ENCODE measurements at places on chromosomes 2 and 18.

GRCh38 chr2:196985511-196986183, 59.1 kb upstream of the PGAP1 start:
- DNase-seq = no peak

- DNase-seq = no peak
Observed at GRCh38 chr2:113223813-113224212, 50.0 kb downstream of the PSD4 start.

DNA sequence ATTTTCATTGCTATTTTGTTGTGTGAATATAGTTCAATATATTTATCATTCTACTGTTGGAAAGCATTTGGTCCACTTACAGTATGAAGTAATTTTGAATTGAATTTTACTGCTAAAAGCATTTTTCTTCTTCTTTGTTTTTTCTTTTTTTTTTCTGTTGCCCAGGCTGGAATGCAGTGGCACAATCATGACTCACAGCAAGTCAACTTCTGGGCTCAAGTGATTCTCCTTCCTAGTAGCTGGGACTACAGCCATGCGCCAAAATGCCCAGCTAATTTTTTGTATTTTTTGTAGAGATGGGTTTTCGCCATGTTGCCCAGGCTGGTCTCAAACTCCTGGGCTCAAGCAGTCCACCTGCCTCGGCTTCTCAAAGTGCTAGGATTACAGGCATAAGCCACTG, 2.4 kb upstream of the ETAA1 start:
- DNase-seq = no peak

DNA sequence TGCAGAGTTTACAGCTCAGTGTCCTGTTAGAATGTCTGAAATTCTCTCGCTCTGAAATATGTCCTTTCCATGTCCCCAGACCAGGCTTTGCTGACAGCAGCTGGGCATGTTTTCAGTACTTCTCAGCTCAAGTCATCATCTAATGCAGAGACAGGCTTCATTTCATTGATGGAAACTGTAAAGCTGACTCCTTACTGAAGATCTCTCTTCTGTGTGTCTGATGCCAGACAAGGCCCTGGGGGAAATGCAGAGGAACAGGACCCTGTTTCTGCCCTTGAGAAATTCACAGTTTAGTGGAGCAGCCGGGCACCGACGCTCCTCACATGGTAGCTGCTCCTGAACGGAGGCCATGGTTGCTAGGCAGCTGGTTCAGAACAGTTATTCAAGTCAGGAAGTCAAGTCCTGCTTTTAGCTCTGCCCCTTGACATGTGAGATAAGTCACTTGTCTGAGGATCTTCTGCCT, 24.6 kb upstream of the FZD7 start:
- no peak for DNase-seq

DNA sequence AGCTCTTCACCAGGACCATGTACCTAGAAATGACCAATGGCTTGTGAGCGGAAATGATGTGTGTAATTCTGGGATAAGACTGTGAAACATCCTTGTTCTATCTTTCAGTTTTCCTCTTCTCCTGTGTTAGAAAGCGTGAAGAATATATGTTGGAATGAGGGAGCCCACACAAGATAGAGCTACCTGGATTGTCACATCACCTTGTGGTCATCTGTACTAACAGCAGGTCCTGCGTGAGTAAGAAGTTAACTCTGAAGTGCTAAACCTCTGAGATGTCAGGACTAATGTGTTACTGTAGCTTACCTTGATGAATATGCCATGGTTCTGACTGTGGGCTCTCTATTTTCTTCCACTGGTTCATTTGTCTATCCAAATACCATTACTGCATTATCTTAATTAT, 75.6 kb downstream of the FASTKD2 start:
- no peak for DNase-seq

- no peak for DNase-seq
Observed at GRCh38 chr2:169822036-169822435, 2.7 kb downstream of the METTL5 start.

DNA sequence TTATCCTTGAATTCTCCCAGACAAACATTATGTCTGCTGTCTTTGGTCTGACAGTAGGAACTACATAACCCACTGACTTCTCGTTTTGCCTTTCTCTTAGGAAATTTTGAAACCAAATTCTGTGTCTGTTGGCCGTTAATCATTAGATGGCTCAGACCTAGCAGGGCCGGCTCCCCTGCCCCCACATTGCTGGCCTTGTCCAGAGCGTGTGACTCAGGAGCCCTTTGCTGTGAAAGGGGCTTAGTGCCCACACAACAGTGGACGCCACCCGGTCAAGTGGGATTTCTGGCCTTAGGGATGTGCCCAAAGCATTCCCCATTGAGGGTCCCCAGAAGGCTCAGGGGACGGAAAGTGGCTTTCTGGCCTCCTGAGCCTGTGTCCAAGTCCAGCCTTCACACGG, 137.5 kb downstream of the CTIF start:
- DNase-seq = no peak

DNA sequence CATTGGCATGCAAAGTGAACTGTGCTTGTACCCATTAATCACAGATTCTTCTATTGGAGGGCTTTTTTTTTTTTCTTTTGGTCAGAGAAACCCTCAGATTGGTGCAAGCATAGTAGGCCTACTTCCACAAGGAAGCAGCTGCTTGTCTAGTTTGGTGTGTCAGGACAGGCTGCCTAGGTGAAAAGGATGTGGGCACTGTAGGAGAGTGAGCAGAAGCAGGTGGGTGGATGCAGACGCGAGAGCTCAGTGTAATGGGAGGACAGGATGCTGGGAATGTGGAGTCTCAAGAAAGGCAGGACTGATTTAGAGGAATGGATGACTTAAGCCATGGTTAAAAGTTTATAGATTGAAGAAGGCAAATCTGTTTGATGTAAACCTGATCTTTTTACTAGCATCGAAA, 3.1 kb downstream of the ELP2 start:
- no peak for DNase-seq

- no peak for DNase-seq
Observed at GRCh38 chr2:75277111-75277510, 77.8 kb upstream of the TACR1 start.

- DNase-seq = no peak
Observed at GRCh38 chr2:19425419-19425818, 67.0 kb upstream of the OSR1 start.

DNA sequence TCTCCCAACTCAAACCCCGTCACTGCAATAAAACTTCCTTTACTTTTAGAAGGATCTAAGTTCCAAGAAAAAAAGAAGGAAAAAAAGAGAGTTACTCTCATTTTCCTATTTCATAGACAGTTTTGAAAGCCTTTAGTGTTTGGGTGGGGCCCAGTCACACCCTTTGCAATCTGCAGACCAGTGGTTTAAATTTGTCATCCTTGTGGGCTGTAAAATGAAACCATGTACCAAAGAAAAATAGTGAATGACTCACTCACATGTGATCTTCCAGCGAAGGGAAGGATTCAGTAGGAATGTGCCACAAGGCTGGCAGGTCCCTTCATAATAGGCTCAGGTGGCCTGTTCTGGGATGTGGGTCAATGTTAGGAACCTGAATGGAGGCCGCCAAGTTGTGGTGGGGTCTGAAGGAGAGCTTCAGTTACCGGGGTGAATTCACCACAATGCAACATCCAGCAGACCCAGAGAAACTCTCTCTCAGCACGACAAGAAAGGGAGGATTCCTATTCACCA, 28.3 kb downstream of the ANXA4 start:
- peak; percentile 77 for DNase-seq

DNA sequence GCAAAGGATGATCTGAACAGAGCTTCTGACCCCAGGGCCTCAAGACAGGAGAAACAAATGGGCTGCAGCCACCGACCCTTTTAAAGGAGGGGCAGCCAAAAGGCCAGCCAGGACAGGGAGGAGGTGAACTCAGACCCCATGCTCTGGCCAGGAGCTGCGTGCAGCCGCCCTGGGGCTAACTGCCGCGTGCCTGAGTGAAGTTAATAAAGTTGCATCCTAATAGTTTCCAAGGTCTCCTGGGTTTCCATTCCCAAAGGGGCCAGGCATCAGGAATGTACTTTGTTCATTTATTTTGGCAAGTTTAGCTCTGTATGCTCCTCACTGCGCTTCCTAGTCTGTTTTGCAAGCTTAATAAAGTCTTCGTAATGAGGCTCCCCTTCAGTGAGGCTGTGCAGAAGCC, 60.7 kb downstream of the EN1 start:
- no peak for DNase-seq

DNA sequence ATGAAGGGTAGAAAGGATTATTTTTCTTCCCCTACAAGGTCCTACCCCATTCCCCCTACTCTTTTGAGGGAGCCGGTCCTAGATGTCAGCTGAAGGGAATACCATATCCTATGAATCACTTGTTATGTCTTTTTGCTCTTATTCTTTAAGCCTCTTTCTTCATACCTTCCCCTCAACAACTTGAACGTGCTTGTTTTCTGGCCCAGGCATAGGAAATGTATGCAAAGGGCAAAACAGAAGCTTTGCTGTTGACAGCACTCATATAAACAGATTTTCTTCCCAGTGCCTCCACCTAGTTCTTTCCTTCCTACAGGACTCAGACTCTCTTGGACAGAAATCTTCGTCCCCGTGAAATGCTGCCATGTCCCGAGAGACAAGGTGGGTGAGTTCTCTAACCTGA, 64.6 kb downstream of the TMEM17 start:
- DNase-seq = no peak

- no peak for DNase-seq
Observed at GRCh38 chr18:57802213-57803102, 657 bp downstream of the ATP8B1 start.

DNA sequence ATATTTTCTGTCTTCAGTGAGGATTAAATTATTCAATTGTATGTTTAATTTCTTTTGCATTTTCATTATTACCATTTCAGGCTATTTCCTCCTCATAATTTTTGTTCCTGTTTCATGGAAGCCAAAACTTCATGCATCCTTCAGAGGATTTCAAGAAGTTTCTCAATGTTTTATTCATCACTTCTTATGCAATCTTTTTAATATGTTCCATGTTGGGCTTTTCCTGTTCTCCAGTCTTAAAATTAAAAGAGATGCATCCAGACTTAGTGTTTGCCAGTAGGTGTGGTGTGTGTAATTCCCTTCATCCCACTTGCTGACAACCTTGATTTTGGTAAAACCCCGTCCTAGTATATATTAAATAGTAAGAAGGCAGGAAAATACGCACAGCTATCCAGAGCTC, 190.0 kb downstream of the EN1 start:
- no peak for DNase-seq

GRCh38 chr2:63785096-63785495, 56.6 kb upstream of the UGP2 start:
- no peak for DNase-seq

- no peak for DNase-seq
Observed at GRCh38 chr18:40708726-40709125, 1246.3 kb upstream of the PIK3C3 start.

- no peak for DNase-seq
Observed at GRCh38 chr2:152100961-152101360, 2.1 kb upstream of the CACNB4 start.

- no peak for DNase-seq
Observed at GRCh38 chr2:179031731-179032408, 18.1 kb downstream of the CCDC141 start.

DNA sequence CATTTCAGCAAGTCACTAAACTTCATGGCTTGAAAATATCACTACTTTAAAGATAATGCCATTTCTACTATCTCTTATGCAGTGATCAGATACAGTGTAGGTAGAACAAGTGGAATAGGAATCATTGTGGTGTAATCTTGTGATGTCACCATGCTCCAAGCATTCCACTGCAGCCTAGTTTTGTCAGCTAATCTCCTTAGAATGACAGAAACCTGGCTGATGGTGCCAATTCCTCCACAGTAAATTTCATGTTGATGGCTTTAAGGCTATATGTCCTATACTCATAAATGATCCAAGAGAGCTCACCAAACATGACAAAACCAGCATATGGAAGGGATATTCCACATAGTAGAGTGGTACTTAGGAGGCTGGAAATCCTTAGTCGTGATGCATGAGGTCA, 184.9 kb downstream of the PDE1A start:
- peak; percentile 77 for DNase-seq

DNA sequence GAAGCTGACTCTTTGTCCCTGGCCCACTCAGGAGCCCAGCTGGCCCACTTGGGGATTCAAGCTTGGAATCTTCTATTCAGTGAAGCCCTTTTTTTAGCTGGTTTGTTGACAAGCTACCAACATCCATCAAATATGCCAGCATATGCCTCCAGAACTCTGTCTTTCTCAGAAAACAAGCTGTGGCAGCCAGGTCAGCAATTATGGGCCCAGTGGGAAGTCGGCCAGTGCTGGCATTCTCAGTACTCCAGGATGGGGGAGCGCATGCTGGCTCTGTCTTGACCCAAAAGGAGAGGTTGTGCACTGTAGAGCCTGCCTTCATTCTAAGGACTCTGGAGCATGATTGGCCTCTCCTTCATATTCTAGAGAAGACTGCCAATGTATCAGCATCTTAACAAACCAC, 401.5 kb downstream of the CNTNAP5 start:
- DNase-seq = no peak

DNA sequence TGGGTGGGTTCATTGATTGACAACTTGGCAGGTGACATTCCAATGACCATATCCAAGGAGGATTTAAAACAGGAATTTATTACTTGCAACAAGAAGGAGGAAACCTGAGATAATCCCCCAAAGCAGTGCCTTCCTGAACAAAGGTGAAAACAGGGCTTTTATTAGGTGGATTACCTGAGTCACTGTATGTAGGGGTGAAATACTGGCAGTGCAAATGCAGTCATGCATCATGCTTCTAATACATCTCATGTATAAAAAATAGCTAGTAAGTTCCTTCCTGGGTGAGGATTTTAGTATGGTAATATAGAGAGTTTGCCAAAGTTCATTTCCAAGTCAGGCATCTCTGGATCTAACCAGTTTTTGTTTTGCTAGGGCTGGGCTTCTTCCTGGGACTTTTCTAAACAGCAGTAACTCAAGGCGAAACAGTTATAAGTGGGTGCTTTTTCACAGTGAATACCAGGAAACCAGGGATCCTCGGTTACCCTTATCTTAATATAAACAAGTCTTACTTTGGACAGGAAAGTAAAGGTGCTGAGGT, 583.4 kb upstream of the LRRTM1 start:
- no peak for DNase-seq
